ENCODE measurements at places on chromosomes 12 and 14.

DNA sequence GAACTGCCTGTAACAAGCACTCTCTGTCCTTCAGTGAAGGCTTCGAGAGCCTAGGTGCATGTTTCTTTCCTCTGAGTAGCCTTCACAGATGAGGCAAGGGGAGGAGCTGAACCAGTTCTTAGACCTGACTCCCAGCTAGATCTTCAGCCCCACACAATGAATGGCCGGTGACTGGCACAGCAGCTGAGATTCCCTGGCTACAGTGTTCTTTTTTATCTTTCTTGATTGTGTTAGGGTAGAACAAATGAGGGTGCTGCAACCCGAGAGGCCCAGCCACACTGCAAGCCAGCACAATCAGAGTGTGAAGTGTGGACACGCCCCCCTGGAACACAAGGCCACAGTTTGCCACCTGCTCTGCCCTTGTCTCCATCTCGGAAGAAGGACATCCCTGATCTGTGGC is 19.1 kb upstream of the COL2A1 start:
- no peak for DNase-seq

- no peak for DNase-seq
Measured at GRCh38 chr14:76237349-76237990, 85.7 kb downstream of the GPATCH2L start.

DNA sequence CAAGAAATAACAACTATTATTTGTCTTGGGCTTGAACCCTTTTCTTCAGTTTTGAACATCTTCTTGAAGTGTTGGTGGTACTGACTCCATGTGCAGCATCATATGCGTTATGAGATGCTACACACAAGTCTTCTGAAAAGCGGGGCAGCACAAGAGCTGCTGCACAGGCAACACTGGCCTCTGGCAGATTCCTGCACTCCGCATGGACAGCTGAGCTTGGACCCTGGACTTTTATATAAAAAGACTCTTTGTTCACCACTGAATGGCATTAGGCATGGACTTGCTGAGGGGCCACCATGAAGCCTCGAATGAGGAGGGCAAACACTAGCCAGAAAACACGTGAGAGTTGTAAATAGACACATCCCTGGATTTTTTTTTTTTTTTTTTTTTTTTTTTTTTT is 210.8 kb upstream of the NPAS3 start:
- no peak for DNase-seq

DNA sequence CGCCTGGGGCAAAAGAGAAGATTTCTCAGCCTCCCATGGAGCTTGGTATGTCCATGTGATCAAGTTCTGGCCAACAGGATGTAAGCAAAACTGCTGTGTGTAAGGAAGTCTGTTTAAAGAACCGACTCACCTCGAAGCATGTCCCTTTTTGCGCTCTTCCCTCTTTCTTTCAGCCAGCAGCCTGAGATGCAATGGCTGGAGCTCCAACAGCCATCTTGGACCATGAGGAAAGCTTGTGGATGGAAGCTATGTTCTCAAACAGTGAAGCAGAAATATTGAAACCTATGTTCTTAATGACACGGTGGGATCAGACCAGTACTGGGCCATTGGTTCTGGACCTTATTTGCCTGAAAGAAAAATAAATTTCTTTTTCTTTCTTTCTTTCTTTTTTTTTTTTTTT is 82.3 kb upstream of the SLC24A4 start:
- no peak for DNase-seq

DNA sequence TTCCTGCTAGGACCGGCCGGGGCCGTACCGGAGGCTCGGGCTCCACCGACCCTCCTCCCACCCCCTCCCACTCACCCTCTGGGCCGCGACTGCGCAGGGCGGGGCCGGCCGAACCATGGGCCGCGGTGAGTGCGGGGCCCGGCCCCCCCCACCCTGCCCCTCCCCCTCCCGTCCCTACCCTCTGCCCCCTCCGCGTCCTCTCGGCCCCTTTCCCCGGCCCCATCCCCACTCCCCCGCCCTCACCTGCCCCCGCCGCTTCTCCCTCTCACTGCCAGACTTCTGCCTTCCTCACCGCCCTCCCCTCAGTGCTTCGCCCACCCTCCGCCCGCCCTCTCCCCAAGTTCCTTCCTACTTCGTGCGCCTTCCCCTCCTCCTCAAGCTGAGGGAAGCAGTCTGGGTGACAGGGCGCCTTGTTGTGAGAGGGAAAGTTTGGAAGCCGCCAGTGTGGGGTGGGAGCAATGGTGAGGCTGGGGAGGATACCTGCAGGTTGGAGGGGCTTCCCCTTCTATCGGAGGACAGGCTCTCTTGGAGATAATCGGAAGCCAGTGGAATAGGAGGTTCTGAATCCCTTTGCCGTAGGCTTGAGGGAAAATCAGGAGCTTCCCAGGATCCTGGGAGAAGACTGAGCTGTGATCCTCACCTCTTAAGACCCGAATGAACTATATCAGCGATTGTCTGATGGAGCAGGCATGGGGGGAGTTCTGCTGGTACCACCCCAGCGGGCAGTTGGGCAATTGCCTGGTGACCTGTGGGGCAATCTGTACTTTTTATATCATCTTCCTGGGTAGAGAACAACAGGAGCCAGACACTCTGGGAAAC is 472 bp downstream of the MBD6 start:
- no peak for DNase-seq

GRCh38 chr14:89221109-89221810 is 195.8 kb downstream of the FOXN3 start:
- no peak for DNase-seq

DNA sequence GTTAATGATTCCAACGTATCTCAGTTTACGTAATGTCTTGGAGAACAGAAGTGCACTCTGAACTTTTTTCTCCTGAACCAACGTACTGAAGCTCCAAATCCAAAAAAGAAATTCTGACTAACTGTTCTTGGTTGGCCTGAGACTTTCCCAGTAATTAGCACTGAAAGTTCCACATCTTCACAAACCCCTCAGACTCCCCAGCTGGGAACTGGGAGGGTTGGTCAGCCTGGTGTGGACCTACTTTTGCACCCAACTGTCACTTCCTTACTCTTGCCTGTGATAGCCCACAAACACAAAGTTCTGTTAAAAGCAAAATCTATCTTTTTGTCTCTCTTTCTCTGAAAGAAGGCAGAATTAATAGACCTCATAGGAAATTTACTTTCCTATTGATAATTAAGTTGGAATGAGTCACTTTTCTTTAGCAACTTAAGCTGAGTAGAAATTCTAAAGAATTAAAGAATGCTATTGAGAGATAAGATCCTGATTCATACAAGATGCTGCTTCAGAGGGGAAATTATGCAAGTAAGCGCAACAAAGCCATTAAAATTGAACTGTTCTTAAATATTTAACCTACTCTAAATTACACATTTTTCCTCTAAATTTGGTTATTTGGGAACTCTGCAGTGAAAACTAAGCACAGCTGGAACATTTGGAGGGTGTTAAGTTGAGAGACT is 155.0 kb downstream of the EPS8 start:
- DNase-seq: no peak

DNA sequence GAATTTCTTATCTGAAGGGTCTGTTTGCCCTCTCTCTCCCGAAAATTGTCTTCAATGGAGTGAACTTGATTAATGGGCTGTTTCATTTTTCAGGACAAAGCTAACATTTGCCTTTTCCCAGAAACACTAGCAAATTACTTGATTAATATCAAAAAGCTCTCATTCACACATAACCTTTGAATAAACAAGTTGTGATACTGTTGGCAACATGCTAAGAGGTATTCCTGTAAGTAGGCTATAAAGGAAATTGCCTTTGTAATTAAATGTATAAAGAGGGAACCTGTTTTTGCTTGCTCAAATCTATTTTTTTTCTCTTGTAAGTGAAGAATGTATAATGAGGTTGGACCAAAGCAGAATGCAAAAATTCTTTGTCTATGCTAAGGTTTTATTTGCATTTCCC is 457.2 kb downstream of the TMTC2 start:
- no peak for DNase-seq

- DNase-seq: no peak
Measured at GRCh38 chr12:29405561-29405960, 24.6 kb upstream of the ERGIC2 start.

Measured in GM13976 (cell line).